Activated T-helper 9 cell treated with anti-CD3 and anti-CD28 coated beads, Interleukin-2, amount 50 U/mL, for 16 hours (primary cell): ENCODE measurements at places on chromosomes 6 and 20.
A peak's percentile ranks its signal among the peaks of the same experiment; 100 is the strongest.

GRCh38 chr20:35339007-35339406, 46.8 kb upstream of the FAM83C start:
- DNase-seq, result no peak

DNA sequence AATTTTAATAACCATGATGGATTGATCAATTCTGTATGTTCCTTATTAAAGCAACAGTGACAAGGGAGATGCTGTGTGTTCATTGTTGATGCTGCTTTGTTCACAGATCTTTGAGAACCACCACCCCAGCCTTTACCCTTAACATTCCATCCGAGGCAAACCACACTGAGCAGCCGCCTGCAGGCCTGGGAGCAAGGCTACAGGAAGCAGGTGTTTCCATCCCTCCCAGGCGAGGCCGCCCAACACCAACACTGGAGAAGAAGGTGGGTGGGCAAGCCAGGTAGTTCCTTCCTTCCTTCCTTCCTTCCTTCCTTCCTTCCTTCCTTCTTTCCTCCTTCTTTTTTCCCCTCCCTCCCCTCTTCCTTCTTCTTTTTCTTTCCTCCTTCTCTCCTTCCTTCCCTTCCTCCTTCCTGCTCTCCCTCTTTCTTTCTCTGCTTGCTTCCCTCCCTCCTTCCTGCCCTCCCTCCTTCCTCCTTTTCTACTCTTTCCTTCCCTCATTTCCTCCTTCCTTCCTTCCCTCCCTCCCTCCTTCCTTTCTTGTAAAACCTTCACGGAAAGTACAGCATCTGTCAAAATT, 13.7 kb downstream of the TTLL2 start:
- DNase-seq, result no peak

GRCh38 chr6:135229996-135230395, 48.9 kb downstream of the MYB start:
- no peak for DNase-seq

DNA sequence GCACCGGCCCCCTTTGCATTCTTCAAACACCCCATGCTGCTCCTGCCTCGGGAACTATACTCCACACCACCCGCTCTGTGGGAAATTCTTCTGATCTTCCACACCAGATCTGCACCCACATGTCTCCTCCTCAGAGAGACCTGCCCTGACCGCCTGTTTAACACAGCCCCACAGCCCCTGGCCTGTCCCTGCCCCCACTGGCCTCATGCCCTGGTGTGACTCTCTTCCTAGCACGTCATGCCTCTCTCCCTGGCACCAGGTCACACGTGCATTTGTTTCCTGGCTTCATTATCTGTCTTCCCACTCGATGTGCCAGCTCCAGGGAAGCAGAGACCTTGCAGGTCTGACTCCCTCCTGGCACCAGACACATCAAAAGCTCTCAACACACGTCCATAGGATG, 79.6 kb downstream of the ANKRD60 start:
- DNase-seq, result no peak

- DNase-seq, result no peak
These were observed 48.9 kb upstream of the CCN6 start for GRCh38 chr6:112005013-112005371.

DNA sequence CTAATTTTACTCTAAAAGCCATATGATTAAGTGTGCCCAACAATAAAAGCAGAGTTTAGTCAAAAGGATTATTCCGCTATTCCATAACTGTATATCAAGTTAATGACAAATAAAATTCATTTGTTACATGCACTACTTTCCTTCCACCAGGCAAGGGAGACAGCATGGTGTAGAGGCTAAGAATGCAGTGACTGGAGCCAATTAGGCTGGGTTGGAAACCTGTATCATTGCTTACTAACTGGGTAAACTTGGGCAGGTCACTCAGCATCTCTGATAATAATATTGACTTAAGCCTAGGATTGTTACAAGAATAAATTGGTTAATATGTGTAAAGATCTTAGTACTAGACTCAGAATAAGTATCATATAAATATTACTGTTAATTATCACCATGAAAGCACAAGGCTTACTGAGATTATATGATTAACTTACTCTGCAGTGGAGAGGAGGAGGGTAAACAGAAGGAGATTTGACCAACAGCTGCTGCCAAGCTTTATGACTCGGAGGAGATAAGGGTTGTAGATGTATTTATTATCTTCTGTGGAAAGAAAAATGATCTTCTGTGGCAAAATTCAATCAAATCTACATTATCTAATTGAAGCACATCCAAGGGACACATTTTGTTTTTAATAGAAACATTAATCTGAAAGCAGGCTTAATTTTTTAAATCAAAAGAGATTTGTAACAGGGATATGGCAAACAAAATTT, 1459.9 kb downstream of the GRIK2 start:
- DNase-seq, result no peak

GRCh38 chr6:116066789-116067188, 6.1 kb upstream of the FRK start:
- no peak for DNase-seq

GRCh38 chr6:167706313-167707109, 120.2 kb upstream of the AFDN start:
- DNase-seq, result peak; percentile 33

DNA sequence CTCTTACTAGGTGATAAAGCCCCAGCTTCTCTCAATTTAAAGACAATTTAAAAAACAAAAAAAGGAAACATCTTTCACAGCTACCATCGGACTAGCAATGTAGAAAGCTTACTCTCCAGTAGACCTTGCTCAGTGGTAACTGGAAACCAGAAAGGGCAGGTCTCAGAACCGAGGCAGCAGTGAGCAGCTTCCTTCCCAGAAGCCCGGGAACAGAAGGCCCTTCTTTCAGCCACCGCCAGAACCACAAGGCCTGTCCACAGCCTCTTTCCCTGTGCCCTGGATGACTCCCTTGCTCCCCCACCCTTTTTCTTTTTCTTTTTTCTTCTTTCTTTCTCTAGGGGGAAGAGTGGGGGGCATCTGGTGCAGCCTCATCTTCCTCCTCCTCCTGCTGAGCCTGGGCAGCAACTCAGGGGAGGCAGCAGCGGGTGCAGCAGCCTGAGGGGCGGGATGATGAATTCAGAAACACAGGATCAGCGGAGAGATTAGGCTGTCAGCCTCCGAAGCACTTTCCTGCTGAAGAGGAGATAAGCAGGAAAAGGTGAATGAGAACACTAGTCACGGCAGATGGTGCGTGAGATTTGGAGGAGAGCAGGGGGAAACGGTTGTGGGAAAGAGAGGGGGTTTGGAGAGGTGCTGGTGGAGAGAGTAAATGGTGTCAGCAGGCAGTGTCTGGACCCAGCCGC, 158.5 kb downstream of the ID4 start:
- DNase-seq, result no peak

- no peak for DNase-seq
These were observed 7.8 kb upstream of the C6orf132 start for GRCh38 chr6:42150254-42150653.

DNA sequence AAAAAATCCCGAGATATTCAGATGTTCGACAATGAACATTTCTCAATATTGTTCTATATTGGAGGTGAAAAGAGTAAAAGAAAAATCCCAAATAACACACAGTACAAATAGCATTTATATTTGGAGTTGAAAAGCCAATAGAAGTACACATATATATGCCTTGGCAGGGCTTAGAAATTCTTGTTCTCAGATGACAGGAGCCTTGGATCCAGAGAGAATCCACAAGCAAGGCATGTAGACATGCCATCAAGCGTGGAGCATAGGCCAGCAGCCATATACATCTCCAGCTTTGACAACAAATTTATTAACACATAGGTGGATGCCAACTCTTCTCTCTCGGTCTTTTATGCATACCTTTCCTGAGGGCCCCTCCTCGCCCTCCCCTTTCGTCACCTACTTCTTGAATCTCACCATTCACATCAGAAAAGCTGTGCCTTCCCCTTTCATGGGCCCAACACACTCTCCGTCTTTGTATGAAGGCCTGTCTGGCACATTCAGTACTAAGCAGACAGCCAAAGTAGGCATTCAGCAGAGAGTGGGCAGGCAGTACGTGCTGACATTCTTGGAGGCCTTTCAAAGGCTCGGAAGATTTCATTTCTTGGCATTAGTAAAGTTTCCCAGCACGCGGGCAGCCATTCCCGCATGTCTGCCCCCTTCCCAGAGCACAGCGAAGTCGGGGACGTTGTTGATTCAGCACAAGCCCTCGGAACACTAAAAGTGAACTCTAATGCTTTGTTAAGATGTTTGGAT, 18.2 kb downstream of the NEDD9 start:
- no peak for DNase-seq

DNA sequence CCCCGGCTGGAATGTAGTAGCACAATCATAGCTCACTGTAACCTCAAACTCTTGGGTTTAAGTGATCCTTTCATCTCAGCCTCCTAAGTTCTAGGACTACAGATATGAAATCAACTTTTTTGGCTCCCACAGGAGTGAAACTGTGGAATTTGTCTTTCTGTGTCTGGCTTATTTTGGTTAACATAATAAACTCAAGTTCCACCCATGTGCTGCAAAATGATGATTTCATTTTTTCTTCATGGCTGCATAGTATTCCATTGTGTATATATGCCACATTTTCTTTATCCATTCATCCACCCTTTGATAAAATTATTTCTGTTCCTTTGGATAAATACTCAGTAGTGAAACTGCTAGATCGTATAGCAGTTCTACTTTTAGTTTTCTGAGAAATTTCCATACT, 29.9 kb downstream of the RNGTT start:
- no peak for DNase-seq

DNA sequence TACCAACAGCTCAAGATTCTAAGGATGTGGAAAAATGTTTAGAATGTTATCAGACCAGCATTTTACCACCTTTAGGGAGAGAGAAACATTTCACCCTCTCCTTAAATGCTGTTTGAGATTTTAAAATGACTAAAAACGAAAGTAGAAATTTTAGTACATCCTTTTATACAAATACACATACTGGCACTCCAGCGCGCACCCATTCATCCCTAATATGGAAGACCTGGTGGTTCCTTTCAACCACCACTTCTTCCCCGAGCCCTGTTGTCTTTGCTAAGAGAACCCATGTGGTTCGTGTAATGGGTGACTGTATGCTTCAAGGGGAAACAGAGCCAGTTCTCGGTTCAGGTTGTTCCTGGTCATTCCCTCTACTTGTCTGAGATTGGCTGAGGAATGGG, 21.3 kb downstream of the SPATA2 start:
- DNase-seq, result no peak

DNA sequence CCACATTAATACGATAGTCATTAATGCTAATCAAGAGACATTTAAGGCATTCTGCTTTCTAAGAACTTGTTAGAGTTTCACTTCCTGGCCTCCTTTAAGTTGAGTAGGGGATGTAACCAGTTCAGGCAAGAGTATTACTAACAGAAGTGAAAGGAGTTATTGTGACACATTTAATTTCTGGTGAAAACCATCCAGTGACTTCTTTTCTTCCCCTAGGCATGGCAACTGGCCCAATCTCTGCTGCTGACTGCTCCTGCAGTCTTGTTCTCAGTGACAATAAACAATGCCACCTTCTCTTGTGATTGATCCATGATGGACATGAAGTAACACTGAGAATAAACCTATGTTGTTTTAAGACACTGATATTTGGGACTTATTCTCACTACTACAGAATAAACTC, 130.9 kb upstream of the DEFB112 start:
- DNase-seq, result no peak

GRCh38 chr6:168153553-168153952, 74.5 kb upstream of the FRMD1 start:
- DNase-seq, result no peak

GRCh38 chr6:108365478-108365877, 70.6 kb downstream of the AFG1L start:
- no peak for DNase-seq

- DNase-seq, result no peak
These were observed 116.7 kb upstream of the SSTR4 start for GRCh38 chr20:22918286-22918983.

GRCh38 chr6:26404546-26404945, 2.5 kb downstream of the BTN3A1 start:
- no peak for DNase-seq

GRCh38 chr6:42257614-42258013, 40.0 kb upstream of the MRPS10 start:
- DNase-seq, result no peak

GRCh38 chr20:41308290-41308711, 9.2 kb downstream of the ZHX3 start:
- no peak for DNase-seq

DNA sequence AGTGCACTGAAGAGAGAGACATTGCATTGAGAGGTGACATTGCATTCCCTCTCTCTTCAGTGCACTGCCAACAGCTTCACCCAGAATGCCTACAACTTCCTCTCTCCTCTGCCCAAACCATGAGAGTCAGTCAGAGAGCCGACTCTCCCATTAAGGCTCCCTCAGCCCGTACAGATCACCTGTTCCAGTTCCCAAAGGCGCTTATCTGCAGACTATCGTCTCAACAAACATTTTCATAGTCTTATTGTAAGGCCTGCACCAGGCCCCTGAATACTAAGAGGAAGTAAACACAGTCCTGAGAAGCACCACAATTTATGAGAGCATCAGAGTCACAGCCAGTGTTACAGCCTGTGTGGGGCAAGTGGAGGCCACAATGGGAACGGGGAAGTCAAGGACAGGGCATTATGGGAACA, 53.7 kb downstream of the GFOD1 start:
- no peak for DNase-seq

- no peak for DNase-seq
These were observed 332.3 kb downstream of the ZFAND3 start for GRCh38 chr6:38151580-38152500.

- DNase-seq, result no peak
These were observed 8.4 kb upstream of the NUS1 start for GRCh38 chr6:117666881-117667280.

DNA sequence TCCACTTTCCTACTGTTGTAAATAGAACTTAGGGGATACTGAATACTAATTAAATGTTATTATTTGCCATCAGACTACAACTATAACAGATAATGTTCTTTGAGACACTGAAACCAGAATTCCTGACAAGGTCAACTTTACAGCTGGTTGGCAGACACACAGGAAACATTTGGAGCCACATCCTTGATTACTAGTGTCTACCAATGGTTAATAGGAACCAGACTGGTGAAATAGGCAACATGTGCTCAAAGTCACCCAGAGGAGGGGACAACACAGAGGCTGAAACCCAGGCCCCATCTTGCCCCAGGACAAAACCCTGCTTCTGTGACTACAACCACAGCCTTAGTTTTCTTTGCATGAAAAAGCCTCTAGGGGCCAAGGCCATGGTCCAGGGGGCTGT, 47.8 kb upstream of the NT5E start:
- no peak for DNase-seq

DNA sequence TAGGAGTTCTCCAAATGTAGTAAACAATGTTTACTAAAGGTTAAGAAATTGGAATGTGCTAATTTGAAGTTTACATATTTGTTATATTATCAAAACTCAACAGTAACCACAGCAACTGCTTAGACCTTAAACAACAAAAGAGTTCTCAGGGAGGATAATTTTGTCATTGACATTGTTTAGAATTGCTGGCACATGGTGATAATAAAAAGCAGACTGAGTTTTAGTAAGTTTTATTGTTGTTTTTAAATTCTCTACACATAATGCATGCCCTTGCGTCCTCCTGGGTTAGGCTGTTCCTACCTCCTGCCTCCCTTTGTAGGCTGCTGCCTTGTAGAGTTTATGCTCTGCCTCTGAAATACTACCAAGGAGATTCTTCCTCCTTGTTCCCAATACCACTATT, 28.7 kb downstream of the LAMA4 start:
- no peak for DNase-seq

- DNase-seq, result no peak
These were observed 111.5 kb upstream of the CCN2 start for GRCh38 chr6:132062626-132063025.
